ENCODE measurements at places on chromosomes 2 and 18. TPM values are rescaled to one million over a fixed set of nuclear protein-coding genes. Genes with fewer than 3 reads are reported as not detected.

DNA sequence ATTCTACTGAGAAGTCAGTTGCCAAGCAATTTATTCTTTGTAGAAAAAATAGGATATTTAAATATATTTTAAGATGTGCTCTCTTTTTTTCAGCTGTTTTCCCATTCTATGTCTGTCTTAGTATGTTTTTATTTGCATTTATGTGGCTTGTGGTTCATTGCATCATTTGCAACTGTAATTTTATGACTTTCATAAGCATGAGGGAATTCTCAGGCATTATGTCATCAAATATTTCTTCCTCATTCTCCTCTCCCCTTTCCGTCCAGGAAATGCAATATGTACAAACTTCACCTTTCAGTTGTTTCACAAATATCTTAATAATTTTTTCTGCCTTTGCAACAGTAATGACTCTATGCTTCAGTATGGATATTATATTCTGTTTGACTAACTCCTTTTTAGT is 560.2 kb upstream of the LRATD1 start:
- DNase-seq = no peak

GRCh38 chr2:120594856-120595685 is 140.6 kb upstream of the GLI2 start:
- DNase-seq = no peak

DNA sequence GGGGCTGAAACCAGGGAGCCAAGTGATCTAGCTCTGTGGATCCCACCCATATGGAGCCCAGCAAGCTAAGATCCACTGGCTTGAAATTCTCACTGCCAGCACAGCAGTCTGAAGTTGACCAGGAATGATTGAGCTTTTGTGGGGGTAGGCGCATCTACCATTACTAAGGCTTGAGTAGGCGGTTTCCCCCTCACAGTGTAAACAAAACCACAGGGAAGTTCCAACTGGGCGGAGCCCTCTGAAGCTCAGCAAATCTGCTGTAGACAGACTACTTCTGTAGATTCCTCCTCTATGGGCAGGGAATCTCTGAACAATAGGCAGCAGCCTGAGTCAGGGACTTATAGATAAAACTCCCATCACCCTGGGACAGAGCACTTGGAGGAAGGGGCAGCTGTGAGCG is 96.7 kb downstream of the CCDC148 start:
- no peak for DNase-seq

DNA sequence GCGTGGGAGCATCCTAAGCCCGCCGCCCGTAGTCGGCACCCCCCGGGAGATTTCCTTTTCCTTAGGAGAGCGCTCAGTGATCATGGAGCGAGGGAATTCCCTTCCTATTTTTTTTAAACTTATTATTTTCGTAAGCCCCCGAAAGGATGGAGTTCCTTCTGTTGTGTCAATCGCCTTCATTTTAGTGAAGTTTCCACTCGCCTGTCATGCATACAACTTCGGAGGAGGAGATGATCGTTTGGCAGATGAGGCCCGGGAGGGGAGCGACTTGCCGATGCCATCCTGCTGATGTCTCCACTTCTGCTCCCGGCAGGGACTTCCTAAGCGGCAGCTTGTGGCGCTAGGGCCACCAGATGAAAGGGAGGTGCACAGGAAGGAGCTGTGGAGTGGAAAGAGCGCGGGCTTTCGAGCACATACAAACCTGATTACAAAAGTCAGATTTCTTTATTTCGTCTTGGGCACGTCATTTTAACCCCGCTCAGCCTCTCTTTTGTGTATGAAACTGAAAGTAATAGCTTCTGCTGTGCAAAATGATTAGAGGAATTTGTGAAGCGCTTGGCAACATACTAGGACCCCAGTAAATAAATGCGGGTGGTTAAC is at the start of gene ADGRF3:
Gene ADGRF3 (minus strand): TSS at position 336 of the 600 bp plus-strand sequence. CDS start 555 bp downstream, outside the sequence.
- DNase-seq = peak; percentile 72

DNA sequence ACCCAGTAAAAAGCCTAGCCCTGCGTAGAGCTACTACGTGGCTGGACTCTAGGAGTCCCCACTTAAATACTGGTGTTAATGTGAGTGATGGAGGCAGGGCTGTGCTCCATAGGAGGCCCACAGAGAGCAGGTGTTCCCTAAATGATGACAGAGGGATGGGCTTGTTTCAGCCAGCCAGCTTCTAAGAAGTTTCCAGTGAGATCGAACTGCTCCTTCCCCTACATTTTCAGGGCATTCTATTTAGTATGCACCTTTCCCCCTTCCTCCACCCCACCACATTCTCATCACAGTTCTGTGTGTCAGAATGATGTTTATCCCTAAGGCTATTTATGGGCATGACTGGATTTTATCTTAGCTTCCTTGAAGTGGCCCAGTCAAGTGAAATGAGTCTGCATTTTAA is 213.0 kb downstream of the TRIB2 start:
- no peak for DNase-seq

DNA sequence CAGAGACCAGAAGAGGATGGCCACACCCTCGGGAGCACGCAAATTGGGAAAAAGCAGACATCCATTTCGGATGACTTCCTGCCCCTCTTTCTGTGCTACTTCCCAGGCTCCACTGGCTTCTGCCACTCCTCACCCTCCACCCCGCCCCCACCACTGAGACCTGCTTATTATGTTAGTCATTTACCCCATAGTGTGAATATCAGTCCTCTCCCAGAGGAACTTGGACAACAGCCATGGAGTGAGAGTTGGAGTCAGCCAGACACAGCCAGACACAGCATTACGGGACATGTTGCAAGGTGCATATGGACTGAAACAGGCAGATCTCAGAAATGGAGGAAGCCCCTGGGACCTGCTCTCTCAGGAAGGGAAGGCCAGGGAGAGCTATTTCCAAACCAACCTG is 51.8 kb downstream of the CTIF start:
- DNase-seq = no peak

GRCh38 chr18:22182884-22183697 is 13.7 kb downstream of the GATA6 start:
- DNase-seq = no peak

GRCh38 chr2:73704285-73704684 is 32.9 kb downstream of the TPRKB start:
- no peak for DNase-seq

GRCh38 chr18:59605633-59606192 is 91.5 kb downstream of the CCBE1 start:
- DNase-seq = no peak

GRCh38 chr2:4931721-4932365 is 760.3 kb upstream of the SOX11 start:
- DNase-seq = no peak

- DNase-seq = no peak
These were observed 126.9 kb downstream of the SOX11 start for GRCh38 chr2:5818961-5819600.

DNA sequence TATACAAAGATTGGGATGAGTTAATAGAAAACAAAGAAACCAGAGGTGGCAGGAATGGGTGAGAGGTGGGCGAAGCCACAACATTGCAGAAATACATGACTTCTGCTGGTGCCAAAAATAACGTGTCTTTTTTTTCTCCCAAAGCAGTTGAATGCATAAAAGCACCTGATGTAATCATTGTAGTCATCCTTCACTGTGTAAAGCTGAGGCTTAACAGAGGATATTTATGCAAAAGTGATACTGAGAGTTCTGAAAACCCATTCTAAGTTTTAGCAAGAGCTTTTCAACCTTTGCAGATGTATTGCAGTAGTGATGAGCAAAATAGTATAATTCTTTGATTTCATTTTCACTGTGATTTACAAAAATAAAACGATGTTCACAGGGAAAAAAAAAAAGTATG is 173.0 kb downstream of the PTGR3 start:
- no peak for DNase-seq

DNA sequence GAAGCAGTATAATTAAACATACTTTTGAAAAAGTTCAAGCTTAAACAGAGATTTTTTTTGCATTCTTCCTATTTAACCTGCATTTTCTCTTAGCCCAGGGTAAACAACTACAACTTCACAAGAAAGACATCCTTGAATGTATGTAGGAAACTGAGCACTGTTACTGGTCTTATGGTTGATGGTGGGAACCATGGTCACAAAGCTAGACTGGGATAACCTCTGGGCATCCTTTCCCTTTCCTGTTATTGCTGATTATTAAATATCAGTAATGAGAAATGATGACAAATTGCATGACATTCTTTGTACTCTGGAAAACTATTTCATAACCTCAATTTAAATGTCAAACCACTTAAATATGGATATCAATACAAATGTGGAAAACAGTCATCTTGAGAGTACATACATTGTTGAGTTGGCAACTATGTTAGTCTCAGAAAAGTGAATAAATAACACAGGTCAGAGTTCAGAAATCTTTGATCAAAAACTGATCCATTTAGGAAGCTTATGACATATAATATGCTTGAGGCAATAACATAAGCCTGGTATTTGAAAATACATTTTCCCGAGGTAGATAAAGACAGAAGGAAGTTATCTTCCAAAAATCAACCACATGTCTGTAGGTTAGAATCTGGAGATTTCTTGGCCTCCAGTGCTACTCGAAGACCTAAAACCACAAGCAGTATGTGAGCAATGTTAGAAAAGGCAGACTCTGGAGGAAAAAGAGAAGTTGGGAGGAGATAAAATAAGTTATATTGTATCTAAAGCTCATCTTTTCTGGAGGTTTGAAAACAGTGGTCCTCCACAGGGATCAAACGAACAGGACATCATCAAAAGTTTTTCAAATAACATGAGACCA is 65.2 kb upstream of the ST8SIA5 start:
- no peak for DNase-seq

- DNase-seq = no peak
These were observed 3.5 kb downstream of the TEX261 start for GRCh38 chr2:70991142-70991541.

DNA sequence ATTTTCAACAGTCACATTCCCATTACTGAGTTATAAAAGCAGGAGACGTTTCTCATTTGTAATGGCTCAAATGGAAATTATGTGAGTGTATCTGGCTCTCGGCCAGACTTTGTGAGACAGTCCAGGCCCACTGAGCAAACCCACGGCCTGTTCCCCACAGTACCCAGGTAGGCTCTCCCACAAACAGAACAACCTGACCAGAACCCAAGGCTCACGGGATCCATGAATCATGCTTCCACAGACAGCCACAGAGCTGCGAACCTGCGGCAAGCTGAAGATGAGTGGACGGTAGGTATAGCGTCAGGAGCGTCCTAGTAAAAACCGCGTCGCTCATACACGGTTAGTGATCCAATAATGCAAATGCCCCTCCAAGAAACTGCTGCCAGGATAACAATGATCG is 34.2 kb downstream of the NDUFA10 start:
- DNase-seq = no peak

DNA sequence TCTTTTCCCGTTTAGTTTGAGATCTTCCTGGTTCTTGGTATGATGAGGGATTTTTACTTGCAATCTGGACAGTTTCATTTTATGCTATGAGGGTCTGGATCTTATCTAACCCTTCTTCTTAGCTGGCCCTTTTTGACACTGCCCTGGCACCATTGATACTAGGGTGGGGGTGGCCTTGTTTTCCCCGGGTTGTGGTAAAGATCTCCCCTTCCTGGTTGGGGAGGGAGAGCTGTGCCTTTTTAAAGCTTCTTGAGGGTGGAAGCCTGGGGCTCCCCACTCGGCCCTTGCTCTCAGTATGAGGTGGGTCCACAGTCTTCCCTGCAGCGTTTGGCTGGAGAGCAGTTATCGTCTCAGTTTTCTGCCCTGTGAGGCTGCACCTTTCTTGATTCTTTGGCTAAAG is 66.1 kb downstream of the ASB1 start:
- no peak for DNase-seq

DNA sequence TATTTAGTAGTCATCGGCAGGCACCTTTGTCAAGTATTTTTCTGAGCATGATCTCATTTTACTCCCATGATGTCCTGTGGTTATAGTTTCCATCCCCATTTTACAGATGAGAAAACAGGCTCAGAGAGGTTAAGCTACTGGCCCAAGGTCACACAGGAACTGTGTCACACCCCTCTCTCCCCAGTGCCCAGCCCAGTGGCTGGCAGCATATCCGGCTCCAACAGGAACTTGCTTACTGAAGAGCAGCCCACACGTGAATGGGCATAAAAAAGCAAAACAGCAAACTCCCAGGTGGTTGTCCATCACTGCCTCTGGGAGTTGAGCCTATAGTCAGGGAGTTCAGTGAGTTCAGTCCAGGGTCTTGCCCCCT is 8.3 kb upstream of the KLF11 start:
- no peak for DNase-seq

- DNase-seq = no peak
These were observed 214.8 kb downstream of the IKZF2 start for GRCh38 chr2:212936572-212936971.

GRCh38 chr2:238645095-238645494 is 202.8 kb upstream of the TWIST2 start:
- no peak for DNase-seq

- no peak for DNase-seq
These were observed 12.7 kb upstream of the IL18R1 start for GRCh38 chr2:102342888-102343287.

GRCh38 chr2:219736209-219736608 is 108.8 kb downstream of the SLC4A3 start:
- no peak for DNase-seq

Gene CROCC2
- total RNA-seq = not detected

Gene APCDD1
- not detected for total RNA-seq

Gene MROH2A
- not detected for total RNA-seq

Gene REG3G
- total RNA-seq = not detected

Gene SLC8A1
- not detected for total RNA-seq

Gene SYT4
- total RNA-seq = not detected

Gene GALM
- total RNA-seq = 50.0 TPM

Gene IFT172
- total RNA-seq = 11.1 TPM

Gene PLA2R1
- not detected for total RNA-seq
